ENCODE measurements at places on chromosomes 12 and 14.

DNA sequence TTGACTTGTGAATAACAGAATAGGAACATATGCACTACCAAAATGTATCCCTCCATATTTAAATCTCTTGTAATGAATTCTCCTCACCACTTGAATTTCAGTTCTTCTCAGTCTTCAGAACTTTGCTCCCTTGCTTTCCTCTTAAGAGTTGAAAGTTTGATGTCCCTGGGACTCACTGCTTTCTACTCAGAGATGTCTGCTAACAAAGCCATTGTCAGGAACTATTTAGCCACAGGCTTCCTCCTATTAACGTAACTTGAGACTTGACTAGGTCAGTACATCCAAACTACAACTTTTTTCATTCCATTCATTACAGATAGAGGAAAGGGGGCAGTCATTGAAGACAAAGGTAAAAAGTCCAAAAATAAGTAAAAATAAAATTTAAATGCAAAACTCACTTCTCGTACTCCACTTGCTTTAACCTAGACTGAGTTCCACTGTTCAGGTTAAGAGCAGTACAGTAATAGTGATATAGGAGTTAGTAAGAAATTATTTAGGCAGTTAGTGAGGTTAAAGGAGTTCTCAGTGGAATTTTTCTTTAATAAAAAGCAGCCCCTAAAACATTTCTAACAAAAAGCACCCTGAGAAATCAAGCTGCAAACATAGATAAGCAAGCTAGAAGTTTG lies 364.2 kb downstream of the SOX5 start:
- DNase-seq: no peak

GRCh38 chr12:101876322-101876860 lies 989 bp upstream of the DRAM1 start:
- no peak for DNase-seq

GRCh38 chr14:89164168-89165073 lies 252.6 kb downstream of the FOXN3 start:
- DNase-seq: no peak

DNA sequence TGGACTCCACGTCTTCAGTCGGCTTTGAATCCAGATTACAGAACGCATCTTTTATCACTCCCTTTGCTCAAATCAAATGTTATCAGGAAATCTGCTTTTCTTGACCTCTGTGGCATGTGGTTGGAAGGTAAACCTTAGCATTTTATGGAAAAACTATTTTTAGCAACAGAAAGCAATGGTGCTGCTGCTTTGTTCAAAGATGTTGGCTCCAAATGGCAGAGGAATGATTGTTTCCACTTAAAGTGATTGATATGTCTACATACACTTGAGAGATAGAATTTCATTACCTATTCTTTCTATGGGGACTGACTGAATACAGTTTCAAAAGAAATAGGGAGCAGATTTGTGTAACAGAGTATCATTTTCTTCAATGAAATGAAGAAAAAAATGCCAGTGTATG lies 761.2 kb downstream of the NOVA1 start:
- no peak for DNase-seq

DNA sequence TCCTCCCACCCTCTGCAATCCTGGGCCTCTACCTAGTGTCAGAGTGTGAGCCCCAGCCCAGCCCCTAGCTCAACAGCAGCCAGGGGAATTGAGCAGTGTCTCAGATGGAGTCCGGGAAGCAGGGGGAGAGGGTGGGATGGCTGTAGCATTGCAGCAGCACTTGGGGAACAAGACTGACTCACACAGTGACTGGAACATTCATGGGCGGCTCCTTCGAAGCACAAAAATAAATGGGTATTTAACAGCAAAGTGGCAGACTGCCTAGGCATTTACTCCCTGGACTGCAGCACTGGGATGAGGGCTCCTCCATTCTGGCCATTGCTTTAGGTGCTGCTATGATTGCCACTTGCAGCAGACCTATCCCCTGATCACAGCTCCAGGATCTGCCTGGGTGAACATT lies 46.0 kb upstream of the STK38L start:
- no peak for DNase-seq

GRCh38 chr14:95478818-95479217 lies 37.6 kb downstream of the SYNE3 start:
- DNase-seq: no peak

DNA sequence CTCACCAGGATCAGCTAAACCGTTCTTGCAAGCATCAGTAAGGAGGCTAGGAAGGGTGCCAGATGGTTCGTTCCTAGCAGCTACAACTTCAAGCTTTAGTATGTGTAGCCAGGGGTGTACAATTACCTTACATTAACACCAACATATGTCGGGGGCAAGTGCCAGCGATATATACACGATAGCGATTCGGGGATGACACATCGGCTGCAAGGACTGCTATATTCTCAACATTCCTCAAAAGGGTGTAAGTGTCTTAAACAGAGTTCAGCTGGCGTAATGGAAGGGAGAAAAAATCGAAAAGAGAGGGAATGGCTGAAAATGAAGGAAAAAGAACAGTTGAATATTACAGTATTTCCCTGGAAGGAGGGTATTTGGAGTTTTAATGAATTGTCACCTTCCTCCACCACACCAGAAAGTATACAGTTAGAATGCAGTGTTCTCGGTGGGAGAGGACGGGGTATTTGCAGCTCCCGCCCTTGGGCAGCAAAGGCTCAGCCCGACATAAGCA lies 545 bp downstream of the LIMA1 start:
- DNase-seq: no peak

DNA sequence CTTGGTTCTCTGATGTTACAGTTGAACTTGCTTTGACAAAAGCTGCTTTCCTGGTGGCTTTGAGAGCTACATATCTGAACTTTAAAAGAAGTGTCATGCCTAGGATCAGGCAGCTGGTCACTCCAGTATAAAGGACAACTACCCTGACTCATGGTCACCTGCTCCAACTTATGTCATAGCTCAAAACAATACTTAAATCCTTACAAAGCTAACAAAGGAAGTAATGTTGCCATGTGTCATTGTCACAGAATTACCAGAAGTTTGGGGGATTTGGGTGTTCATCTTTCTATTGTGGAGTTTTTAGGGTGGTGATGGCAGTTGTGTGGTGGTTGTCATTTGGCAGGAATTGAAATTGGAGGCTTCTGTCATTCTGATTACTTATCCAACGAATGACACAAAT lies 1.8 kb upstream of the TCP11L2 start:
- no peak for DNase-seq

GRCh38 chr12:41835556-41835955 lies 309.1 kb downstream of the GXYLT1 start:
- DNase-seq: no peak

DNA sequence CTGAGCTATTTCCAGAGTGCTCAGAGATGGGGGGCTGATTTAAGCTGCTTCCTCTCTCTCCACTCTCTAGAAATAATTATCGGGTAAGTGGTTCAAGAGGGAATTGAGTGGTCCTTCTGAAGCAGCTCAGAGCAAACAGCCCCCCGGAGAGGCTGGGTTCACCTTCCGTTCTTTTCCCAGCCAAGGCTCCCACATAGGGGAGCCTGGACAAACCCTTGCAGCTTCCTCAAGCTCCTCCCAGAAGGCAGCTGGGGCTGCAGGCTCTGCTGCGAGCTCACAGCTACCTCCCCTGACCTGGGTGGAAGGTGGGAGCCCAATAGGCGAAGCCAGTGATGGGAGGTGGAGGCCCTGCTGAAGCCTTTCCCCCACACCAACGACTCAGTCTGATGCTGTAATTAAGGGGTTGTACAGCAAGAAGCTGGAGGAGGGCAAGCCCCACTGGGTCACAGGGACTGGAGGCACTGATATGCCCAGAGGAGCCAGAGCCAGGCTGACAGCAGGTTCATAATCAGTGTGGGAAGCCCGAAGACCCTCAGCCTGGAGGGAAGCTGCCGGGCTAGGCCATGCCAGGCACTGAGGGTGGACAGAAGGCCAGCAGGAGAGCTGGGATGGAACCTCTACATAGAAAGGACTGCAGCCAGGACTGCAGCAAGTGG lies 52.4 kb downstream of the ARL6IP4 start:
- no peak for DNase-seq

DNA sequence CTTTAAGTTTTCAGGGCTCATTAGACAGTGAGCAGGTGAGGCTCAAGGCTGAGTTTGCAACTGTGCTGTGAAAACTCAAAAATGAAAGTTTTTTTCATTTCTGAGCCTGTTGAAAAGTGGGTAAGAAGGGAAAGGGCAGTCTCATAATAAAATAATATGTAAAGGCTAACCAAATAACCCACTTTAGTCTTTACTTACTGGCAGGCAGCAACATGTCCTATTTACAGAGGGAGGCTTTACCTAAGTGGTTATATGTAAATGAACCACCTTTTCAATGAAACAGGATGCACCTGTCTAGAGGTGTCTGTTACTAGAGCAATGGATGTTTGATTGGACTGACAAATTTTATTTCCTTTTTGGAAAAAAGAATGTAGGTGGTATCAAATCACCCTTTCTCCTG lies 158.0 kb downstream of the ETV6 start:
- DNase-seq: no peak

Data from stimulated activated CD4-positive, alpha-beta T cell treated with anti-CD3 and anti-CD28 coated beads, Interleukin-4, amount 100 ng/mL, for 4 hours (primary cell).